ENCODE measurements at places on chromosomes 3 and 15.

DNA sequence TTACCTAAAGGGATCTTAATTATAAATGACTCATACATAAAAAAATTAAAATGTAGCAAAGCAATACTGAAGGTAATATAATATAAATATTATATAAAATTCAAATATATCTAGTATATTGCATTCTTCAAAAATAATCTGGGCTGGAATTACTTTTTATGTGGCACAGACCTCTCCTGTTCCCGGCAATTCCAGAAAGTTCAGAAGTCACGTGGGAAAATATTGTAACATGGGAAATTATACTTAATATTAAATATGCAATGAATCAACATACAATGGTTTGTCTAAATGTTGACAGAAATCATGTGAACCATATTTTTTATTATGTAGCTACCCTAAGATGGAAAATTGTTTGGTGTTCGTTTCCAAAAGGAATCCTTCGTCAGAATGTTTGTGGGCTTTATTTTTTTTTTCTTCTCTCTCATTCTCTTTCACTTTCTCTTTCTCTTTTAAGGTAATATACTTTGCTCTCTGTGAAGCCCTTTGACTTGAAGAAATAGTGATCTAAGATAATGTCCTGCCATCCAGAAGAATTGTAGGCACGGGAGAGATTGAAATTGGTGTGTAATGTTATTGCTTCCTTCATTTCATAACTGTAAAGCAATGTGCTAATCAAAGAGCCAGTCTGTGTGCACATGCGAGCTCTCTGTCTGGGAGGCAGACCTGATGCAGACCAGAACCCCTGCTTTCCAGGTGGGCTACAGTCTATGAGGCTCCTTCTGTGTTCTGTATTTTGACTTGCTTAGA, 559.4 kb downstream of the NR2F2 start:
- DNase-seq, result no peak

DNA sequence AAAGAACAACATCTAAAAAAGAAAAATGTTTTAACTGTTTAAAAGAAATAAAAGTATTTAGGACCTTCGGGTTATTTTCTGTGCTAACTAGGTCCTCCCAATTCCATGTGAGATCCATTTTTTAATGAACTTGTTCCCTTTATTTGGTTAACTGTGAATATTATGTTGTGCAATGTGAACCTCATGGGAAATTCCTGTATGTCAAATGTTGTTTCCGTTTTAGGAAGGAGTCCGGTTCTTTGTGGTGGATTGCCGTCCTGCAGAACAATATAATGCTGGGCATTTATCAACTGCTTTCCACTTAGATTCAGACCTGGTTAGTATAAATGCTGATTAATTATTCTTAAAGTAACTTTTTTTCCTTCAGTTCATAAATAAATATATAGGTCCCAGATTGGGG, 35.5 kb upstream of the NIT2 start:
- DNase-seq, result no peak

- DNase-seq, result no peak
These were observed 759 bp upstream of the ARID3B start for GRCh38 chr15:74540161-74540760.

- no peak for DNase-seq
These were observed 32.3 kb downstream of the ATP13A5 start for GRCh38 chr3:193346259-193346658.

DNA sequence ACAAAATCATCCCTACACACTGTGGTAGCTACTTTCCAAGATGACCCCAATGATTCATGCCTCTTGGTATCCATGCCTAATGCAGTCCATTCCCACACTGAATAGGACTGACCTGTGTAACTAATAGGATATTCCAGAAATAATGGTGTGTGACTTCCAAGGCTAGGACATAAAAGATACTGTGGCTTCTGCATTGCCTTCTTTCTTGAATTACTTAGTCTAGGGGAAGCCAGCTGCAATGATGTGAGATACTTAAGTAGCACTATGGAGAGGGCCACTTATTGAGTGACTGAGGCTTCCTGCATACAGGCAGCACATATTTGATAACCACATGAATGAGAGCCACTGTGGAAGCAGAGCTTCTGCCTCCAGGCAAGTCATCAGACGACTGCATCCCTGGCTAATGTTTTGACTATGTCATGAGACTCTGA, 50.1 kb downstream of the NR1I2 start:
- DNase-seq, result no peak

GRCh38 chr15:62482785-62483429, 317.8 kb upstream of the C2CD4B start:
- peak; percentile 32 for DNase-seq

- no peak for DNase-seq
These were observed 5.9 kb downstream of the ZDHHC23 start for GRCh38 chr3:113953677-113954076.

GRCh38 chr3:76615719-76616118, 424.2 kb upstream of the ROBO2 start:
- DNase-seq, result no peak

GRCh38 chr15:43771816-43772215, 5.0 kb downstream of the ELL3 start:
- DNase-seq, result no peak

DNA sequence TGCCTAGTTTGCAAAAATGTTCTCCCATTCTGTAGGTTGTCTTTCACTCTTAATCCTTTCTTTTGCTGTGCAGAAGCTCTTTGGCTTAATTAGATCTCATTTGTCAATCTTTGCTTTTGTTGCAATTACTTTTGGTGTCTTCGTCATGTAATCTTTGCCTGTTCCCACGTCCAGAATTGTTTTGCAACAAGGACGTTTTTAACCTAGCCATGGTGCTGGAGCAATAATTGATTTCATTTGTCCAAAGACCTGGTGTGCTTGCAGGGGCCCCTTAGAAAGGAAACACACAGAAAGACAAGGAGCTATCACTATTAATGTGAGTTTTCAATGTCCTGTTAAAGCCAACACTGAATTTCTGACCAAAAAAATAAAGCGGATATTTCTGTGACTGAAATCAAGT, 89.1 kb upstream of the GALNT15 start:
- no peak for DNase-seq

- DNase-seq, result no peak
These were observed 56.1 kb upstream of the MCF2L2 start for GRCh38 chr3:183484431-183485075.

DNA sequence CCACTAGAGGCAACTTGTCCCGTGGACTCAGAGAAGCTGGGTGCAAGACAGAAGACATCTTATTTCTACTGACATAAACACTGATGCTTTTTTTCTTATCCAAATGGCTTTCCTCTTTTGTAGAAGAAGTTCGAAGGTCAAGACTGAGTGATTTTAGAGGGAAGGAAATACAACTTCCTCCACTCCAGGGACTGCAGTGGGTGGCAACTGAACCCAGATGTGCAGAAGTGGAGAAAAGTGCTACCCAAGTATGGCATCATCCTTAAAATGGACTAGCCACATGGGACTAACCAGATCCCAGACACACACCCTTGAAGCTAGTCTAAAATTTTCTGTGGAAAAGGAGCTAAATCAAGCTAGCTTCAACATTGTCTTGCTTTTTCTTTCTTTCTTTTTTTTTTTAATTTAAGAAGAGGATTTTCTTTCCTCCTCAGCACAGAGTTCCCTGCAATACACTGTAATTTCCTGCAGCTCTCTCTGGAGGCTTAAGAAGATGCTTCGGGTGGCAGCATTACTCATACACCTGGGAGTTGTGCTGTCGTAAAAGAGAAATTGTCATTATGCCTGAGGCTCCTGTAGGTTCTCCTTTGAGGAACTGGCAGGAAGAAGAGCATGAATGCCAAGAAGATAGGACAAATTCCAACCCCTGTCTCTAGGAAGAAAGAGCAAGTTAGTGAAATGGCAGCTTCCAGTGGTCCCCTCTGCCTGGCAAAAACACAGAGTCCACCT, 3.8 kb upstream of the FRMD4B start:
- no peak for DNase-seq

GRCh38 chr3:176839901-176840300, 357.4 kb downstream of the TBL1XR1 start:
- DNase-seq, result no peak

DNA sequence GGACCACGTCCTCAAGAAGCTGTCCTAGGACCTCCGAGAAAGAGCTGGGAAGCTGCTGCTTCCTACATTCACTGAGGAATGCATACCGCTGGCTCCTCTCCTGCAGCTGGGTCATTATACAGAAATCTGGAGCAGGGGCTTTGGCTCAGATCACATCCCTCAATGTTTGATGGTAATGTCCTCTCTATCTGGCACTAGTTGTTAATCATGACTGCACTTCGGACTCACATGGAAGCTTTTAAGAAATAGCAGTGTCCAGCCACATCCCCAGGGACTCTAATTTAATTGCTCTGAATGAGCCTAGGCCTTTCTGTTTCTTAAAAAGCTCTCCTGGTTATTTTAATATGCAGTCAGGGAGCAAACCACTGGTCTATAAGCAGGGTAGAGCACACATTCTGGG, 25.7 kb upstream of the MYRIP start:
- DNase-seq, result no peak

Data from SW 1271 (cell line).